ENCODE measurements at places on chromosomes 11 and 22. TPM values are rescaled to one million over a fixed set of nuclear protein-coding genes. Genes with fewer than 3 reads are reported as not detected.

Gene LGR4
- 18.7 TPM for total RNA-seq

Gene OR10G8
- not detected for total RNA-seq

Gene FGF19
- not detected for total RNA-seq

Gene GSTT2B
- not detected for total RNA-seq

Gene SAA1
- total RNA-seq, result 0.63 TPM

Gene OR52E8
- not detected for total RNA-seq

Gene CNGA4
- not detected for total RNA-seq

Gene CALCA
- 0.09 TPM for total RNA-seq

Gene SLC22A12
- not detected for total RNA-seq

Gene MAPK8IP1
- total RNA-seq, result 5.7 TPM

Gene ME3
- 18.7 TPM for total RNA-seq

Gene SLC22A6
- total RNA-seq, result not detected

Gene PI4KA
- total RNA-seq, result 20.4 TPM

Gene SLC25A45
- total RNA-seq, result 10.2 TPM

Gene KRTAP5-11
- not detected for total RNA-seq

Gene MYBPC3
- total RNA-seq, result 0.08 TPM

Gene GAS2
- 0.41 TPM for total RNA-seq

Gene C11orf98
- 143 TPM for total RNA-seq

Gene MEI1
- not detected for total RNA-seq

All from A549 treated with RU486 at 1 μM for 4 hours (cell line).